NCI-H774 (cell line): ENCODE measurements at places on chromosomes 1 and 21.

DNA sequence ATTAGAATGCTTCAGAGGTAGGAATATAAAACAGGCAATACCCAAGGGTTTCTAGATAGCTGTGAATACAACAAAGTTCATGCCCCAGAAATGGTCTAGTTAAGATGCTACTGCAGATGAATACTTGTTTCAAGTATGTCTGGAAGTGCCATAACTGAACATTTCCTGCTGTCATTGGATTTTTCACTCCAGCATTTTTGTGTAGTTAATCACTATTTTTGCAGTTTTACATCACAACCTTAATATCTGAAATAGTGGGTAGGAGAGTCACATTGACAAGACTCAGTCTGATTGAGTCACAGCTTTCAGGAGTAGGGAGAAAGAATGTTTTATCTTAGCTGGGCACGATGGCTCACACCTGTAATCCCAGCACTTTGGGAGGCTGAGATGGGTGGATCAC, 126.4 kb upstream of the C1orf21 start:
- DNase-seq = no peak

DNA sequence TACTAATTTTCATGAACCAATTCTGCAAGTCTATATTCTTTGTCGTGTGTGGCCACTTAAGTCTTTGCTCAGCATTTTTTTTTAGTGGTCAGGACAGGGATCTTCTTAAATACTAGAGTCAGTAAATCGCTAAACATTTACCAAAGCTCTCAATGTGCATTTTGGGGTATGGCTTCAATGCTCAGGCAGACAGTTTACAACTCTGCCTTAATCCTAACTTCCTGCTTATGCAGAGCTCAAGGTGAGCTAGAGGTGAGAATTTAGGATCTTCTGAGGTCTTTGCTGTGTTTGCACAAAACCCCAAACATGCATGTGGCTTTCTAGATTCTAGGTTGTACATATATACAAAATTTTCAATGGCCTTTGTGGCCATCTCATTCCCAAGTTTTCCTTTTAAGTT, 153.0 kb downstream of the DNM3 start:
- no peak for DNase-seq

DNA sequence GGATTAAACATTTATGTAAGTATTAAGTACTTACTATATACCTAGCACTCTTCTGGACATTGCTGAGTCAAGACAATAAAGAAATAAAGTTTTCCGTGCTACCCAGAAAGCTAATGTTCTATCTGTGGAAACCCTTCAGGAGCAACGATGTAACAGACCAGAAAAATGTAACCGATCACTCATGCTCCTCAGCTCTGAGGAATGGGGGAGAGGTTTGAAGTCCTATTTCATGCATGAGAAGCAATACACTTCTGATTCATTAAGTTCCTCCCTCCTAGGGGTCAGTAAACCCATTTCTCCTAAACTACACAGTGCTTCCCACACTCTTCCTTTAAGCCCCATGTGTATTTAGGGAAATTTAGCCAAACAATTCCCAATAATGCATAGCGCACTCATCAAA, 25.6 kb upstream of the KAZN start:
- no peak for DNase-seq

GRCh38 chr1:40042341-40042740, 1.8 kb downstream of the CAP1 start:
- DNase-seq = no peak

GRCh38 chr1:160877221-160877620, 7.8 kb downstream of the ITLN1 start:
- no peak for DNase-seq

DNA sequence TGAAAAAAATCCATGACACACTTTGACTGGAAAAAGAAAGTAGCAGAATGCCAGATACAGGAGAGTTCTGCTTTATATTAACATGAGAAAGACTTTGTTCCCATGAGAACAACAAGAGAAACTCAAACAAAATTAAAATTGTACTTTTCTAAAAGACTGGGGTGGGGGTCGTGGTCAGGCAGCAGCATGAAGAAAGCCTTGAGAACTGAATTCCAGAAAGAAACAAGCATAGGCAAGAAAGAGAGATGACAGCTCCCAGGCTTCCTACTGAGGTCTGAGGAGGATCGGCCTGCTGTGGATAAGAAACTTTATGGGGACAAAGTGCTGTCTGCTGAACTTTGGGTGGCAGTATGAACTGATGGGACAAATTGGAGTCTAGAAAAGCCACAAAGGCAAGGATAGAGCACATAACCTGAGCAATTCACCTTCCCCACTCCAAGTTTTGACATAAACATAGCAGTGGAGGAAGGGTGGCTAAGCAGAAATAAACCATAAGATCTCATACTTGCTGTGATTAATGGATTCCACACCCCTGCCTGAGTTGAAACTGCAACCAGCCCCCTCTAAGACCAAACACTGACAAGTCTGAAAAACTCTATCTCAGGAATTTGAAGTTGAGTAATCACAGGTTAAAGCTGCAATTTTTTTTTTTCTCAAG, 43.7 kb downstream of the COL6A1 start:
- DNase-seq = no peak

DNA sequence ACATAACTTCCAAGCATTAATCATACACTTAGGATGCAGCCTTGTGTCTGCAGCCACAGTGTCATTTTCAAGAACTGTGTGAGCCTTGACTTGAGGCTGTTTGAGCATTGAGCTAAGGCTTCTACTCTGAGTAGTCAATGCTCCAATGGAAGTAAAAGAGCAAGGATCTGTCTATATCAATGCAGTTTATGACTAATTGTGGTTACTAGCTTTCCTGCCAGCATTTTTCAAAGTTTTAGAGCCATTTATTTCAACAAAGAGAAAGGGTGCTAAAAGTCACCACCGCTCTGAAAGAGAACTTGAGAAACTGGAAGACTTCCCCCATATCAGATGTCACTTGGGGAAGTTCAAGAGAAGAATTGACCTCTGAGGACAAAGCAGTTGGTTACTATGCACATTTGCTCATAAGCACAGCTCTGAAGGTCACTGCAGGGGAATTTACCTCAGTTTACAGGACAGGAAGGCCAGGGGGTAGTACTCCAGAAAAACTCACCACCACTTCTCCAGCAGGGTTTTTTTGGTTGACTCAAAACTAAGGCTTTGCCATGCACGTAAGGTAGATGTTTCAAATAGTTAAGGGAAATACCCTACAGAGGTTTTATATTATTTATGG, 24.5 kb upstream of the RGS1 start:
- no peak for DNase-seq

DNA sequence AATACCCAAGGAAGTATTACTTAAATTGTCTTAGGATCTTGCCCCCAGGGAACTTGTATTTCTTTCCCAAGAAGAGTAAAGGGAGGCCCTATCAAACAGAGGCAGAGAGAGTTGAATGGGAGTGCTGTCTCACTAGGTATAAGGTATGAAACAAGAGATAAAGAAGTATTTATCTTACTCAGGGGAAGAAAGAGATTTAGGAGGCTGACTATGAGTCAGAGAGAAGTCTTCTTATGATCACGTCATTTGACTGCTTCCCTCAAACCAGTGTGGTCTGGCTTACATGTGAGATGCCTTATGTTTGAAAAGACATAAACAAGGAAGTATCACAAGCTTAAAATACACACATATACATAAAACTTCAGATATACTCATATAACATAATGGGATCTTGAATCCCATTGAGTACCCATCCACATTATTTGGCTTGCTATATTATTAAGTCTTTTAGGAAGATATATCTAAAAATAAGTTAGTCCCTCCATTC, 29.6 kb downstream of the DUSP10 start:
- no peak for DNase-seq

DNA sequence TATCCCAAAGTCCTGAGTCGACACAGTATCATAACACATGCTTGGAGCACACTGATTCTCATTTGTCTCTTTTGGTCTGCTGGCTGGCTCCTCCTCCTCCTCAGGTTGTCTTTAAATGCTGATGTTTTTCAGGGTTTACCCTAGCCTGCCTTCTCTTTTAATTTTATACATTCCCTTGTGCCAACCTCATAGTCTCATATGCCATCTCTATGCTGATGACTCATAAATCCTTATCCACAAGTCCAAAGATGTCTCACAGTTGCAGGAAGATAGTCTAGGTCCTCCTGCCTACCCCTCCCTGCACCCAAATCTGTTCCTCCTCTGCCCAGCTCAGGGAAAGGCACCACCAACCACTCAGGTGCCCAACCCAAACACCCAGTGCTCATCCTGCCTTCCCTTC, 108.3 kb downstream of the SIPA1L2 start:
- no peak for DNase-seq

DNA sequence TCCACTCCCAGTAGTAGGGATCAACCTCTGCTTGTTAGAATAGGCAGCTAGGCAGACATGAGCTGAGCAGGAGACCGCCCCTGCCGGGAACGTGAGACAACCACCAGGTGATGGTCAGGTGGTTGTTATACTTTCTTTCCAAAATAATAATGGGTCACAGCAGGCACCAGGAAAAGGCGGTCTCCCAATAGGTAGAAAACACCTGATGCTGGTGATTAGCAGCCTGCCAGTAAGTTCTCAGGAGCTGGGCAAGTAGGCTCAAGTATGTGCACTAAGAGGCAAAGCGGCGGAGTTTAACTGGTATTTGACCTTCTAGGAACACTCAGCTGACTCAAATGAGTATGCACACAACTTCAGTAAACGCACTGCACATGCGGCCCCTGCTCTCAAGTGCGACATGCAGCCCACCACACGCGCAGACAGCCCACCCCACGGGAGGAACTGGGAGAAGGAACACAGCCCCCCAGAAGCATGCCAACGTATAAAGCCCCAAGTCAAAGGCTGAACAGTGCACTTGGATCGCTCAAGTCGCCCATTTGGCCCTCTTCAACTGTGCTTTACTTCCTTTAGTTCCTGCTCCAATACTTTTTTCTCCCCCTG, 80.0 kb downstream of the DESI2 start:
- no peak for DNase-seq

DNA sequence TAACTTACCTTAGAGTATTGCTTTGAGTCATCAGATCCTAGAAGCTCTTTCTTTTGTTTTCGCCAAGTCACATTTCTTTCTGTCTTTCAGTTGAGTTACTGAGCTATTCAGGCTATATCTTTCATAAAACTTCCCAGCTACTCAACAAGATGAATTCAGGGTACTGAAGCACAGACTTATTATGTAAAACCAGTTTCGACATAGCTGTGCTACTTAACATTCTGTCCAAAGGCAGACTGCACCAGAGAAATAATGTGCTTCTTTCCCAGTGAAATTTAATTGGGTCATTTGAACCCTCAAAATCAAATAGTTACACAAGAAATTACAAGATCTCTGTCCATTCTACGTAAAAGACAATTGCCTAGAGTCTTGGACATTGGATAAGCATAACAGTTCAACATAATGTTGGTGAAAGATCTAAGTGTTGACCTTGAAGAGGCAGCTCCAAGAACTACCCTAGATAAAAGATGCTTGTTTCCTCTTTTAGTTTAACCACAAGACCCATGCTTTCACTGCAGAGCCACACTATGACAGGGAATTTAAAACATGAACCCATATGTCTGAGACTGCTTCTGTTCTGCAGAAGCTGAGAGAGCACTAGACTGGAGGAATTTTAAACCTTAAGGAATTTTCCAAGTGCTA, 163.2 kb downstream of the LRRC40 start:
- DNase-seq = no peak

DNA sequence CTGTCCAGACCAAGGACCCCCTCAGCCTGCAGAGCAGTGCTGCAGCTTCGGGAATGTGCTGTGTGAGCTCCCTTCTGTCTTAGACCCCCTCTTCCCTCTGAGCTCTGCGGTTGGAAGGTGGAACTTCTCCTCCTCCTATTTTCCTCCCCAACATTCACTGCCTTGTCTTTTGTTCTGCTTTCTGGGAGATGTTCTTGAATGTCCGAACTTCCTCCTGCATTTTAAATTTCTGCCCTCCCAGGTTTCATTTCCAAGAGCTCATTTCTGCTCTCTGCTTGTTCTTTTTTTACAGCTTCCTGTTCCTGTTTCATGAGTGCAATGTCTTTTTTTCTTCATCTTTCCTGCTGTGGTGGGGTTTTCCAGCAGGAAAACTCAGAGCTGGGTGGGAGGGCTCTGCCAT, 29.3 kb downstream of the RRP1 start:
- no peak for DNase-seq

DNA sequence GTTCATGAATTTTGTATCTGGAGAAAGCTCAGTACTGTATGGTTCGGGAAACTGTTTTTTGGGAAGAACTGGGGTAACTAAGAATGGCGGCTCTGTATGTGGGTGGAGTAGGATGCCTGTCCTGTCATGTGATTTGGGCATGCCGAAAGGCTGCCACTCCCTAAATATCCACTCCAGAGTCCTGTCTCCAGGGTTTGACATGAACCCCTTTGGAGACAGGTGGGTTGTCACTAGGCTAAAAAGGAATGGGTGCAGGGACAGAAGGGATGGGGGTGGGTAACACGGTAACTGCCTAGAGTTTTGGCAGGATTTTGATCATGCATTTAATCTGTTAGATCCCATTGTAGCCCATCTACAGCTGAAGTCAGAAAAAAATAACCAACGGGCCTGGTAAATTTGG, 150.1 kb downstream of the KCNJ6 start:
- no peak for DNase-seq

DNA sequence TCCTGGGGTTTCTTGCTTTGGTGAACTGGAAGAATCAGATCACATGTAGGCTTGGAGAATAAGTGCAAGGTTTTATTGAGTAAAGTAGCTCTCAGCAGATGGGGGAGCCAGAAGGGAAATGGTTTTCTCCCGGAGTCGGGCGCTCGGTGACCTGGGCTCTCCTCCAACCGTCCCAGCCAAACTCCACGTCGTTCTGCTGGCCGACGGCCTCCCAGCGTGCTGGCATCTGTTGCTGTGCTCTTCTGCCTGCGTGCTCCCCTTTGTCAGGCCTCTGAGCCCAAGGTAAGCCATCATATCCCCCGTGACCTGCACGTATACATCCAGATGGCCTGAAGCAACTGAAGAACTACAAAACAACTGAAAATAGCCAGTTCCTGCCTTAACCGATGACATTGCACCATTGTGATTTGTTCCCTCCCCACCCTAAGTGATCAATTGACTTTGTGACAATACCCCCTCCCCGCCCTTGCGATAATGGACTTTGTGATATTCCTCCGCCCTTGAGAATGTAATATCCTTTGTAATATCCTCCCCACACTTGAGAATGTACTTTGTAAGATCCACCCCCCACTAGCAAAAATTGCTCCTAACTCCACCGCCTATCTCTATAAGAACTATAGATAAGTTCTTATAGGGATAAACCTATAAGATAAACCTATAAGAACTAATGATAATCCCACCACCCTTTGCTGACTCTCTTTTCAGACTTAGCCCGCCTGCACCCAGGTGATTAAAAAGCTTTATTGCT, 88.3 kb downstream of the SMYD3 start:
- DNase-seq = no peak

GRCh38 chr1:76577525-76578185, 289.6 kb upstream of the ST6GALNAC5 start:
- DNase-seq = peak; percentile 33

DNA sequence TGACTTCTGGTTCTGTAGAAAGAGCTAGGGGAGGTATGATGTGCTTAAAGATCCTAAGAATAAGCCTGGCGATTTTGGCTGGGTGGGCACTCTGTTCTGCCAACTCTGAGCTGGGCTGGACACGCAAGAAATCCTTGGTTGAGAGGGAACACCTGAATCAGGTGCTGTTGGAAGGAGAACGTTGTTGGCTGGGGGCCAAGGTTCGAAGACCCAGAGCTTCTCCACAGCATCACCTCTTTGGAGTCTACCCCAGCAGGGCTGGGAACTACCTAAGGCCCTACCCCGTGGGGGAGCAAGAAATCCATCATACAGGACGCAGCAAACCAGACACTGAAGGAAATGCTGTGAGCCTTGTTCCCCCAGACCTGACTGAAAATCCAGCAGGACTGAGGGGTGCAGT, 93.3 kb downstream of the PAPPA2 start:
- no peak for DNase-seq
